ENCODE measurements at places on chromosomes 16 and 17.

DNA sequence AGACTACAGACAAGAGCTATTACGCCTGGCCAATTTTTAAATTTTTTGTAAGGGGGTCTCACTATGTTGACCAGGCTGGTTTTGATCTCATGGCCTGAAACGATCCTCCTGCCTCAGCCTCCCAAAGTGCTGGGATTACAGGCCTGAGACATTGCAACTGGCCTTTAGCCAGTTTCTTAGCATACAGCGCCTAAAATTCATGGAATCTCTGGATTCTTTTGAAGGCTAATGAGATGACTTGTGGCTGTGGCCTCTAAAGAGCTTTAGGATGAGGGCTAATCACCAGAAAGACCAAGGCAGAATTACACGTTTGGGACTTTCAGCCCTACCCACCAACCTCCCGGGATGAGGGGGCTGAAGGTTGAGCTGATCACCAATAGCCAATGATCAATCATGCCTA lies 34.6 kb downstream of the AKAP10 start:
- DNase-seq, result no peak
- H3K27me3 ChIP-seq, result no peaks in the 10 kb centered on the region

- no peaks in the 10 kb centered on the region for H3K27me3 ChIP-seq
- no peak overlapping the region for H3K27ac ChIP-seq
- H3K4me1 ChIP-seq, result no peaks in the 10 kb centered on the region
- H3K36me3 ChIP-seq, result no peaks in the 10 kb centered on the region
- DNase-seq, result no peak
Observed at GRCh38 chr16:68488554-68488953, 40.2 kb upstream of the SMPD3 start.

DNA sequence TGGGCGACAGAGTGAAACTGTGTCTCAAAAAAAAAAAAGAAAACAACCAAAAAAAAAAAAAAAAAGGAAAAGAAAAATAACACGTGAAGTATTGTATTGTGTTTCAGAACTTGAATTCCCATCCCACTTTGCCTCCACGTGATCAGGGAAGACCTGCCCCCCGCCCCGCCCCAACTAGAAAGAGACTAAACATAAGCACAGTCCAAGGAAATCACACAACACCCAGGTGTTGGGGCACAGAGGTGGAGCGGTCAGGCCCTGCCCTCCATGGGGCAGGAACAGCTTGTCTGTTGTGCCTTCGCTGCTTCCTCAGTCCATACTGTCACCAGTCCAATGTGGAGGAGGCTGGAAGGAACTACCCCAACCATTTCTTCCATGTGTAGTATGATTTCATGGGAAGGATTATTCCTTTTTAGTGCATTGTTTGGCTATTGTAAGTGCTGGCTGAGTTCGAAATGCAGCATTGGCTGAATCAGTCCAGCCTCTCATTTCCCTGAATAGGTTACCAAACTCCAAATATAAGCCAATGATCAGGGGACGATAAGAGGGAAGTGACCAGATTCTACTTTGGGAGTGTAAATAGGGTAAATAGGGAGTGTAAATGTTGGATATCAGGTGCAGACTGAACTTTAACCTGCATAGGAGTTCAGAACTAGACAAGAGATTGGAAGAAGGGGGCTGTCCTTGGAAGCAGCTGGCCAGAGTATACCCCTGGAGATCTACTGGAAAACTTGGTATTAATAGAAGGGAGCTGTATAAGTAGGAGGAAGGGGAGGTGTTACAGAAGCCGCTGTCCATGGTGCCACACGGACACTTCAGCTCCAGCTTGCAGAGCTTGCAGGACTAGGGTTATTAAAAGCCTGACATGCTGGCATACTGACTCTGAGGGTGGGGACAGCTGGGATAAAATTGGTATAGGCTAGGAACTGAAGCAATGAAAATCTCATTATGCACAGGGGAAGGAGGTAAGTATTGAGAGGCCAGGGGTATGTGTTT lies 50.7 kb downstream of the TANGO6 start:
- no peaks in the 10 kb centered on the region for H3K4me1 ChIP-seq
- H3K27me3 ChIP-seq, result no peaks in the 10 kb centered on the region
- DNase-seq, result peak; percentile 41
- H3K36me3 ChIP-seq, result no peaks in the 10 kb centered on the region
- H3K27ac ChIP-seq, result no peak overlapping the region

DNA sequence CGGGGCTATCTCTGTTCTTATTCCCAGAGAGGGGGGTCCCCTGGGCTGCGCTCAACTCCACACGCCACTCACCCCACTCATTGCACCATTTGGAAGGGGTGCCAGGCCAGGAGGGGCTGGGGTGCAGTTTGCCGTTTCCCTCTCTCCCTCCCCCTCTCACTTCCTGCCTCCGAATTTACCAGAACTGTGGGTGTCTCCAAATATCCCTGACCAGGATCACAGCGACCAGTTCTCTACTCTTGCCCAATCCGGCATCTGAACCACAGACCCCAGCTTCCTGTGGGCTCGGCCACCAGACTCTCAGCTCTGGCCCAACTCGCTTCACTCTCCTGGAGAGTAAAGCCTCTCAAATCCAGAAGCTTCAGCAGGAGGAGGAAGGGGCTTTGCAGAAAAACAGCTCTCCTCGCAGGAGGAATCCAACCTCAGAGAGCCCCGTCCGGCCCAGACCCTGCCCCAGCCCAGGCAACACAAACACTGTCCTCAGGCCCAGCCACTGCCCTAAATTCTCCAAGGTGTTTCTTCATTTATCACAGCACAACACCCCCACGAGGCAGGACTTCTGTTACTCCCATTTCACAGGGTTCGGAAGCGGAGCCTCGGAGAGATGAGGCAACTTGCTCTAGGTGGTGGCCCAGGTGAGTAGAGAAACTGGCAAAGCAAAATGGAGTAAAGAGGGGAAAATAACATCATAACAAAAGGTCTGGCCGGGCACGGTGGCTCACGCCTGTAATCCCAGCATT lies 423 bp upstream of the ASGR2 start:
- no peaks in the 10 kb centered on the region for H3K4me1 ChIP-seq
- H3K36me3 ChIP-seq, result no peaks in the 10 kb centered on the region
- no peak overlapping the region for H3K27ac ChIP-seq
- H3K4me3 ChIP-seq, result no peak overlapping the region
- no peak for DNase-seq
- no peaks in the 10 kb centered on the region for H3K27me3 ChIP-seq

- H3K27me3 ChIP-seq, result peaks cover 61% of the 10 kb centered on the region
- H3K4me3 ChIP-seq, result peak overlapping the region; percentile 53
- no peak overlapping the region for H3K27ac ChIP-seq
- H3K36me3 ChIP-seq, result no peaks in the 10 kb centered on the region
- DNase-seq, result no peak
- H3K4me1 ChIP-seq, result no peaks in the 10 kb centered on the region
Observed at GRCh38 chr16:50548909-50549560, 839 bp downstream of the NKD1 start.

DNA sequence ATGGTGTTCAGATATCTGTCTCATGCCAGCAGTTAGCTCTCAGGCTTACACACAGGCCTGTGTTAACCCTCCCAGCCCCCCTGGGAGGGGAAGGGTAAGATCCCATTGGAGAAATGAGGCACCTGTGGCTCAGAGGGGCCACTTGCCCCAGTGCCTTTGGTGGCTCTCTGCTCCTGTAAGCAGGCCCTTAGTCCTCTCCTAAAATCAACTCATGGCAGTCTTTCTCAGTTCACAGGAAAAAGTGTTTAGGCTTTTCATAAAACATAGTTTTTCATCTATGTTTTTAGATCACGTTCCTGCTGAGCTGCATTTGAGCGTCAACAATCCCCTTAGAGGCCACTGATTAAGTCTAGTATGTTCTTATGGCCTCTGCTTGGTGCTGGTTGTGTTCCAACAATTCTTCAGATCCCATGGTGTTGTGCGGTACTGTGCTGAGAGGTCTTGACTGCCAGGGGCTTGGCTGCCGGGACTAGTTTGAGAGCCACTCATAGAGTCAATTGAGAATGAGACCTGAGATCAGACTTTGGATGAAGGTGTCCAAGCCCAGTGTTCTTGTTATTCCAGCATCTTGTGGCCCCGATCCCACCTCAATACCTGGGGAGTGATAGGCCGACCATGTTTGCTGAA lies 10.6 kb downstream of the TAOK2 start:
- no peaks in the 10 kb centered on the region for H3K27me3 ChIP-seq
- peaks cover 93% of the 10 kb centered on the region for H3K36me3 ChIP-seq
- no peak for DNase-seq
- H3K4me3 ChIP-seq, result no peak overlapping the region
- no peak overlapping the region for H3K27ac ChIP-seq
- H3K4me1 ChIP-seq, result no peaks in the 10 kb centered on the region

DNA sequence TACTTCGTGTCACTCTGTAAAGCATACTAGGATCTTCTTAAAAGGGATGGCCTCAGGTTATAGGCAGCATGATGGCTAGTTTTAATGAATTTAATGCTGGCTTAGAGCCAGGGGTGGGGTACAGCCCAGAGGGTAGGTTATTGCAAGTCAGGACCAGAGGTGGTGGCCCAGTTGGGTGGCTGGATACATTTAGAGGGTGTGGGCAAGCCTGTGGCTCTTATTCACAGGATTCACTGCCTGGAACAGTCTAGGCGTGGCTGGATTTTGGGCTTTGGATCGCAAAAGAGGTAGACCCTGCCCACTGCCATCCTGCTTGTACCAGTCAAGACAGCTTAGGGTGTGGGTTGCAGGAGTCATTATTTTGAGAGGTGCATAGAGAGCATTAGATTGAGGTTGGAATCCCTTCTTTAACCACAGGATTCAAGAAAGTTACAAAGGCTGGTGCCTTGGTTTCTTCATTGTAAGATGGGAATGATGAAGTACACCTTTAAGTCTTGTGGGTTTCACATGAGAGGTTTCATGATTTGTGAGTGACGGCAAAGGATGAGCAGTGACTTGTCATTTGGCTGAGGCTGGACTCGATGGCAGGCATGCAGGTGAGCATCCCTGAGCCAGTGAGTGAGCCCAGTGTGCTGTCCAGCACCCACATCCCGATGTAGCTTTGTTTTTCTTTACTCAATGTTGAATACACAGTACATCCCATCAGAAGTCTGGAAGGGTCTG lies 85.2 kb downstream of the KSR1 start:
- DNase-seq, result no peak
- no peak overlapping the region for H3K27ac ChIP-seq
- no peak overlapping the region for H3K4me3 ChIP-seq
- no peaks in the 10 kb centered on the region for H3K4me1 ChIP-seq
- H3K36me3 ChIP-seq, result no peaks in the 10 kb centered on the region
